Smooth muscle cell of the coronary artery (primary cell): ENCODE measurements at places on chromosomes 5 and 9. TPM values are rescaled to one million over a fixed set of nuclear protein-coding genes. Genes with fewer than 3 reads are reported as not detected.

FCHSD1 gene
- 23.0 and 24.2 TPM in 2 replicates for total RNA-seq

PPP1R2B gene
- 0.12 and 0.23 TPM in 2 replicates for total RNA-seq

RASGRF2 gene
- total RNA-seq: 0.59 and 8.9 TPM in 2 replicates

ZCCHC10 gene
- 7.8 and 9.8 TPM in 2 replicates for total RNA-seq

DMRT1 gene
- not detected in 2 replicates for total RNA-seq

TMEM174 gene
- total RNA-seq: not detected in 2 replicates
